Kidney (tissue), 22 donors: ENCODE measurements at places on chromosomes 3 and 15. TPM values are rescaled to one million over a fixed set of nuclear protein-coding genes. Genes with fewer than 3 reads are reported as not detected.

GRCh38 chr3:181718987-181719911 lies 7.5 kb downstream of the SOX2 start:
- H3K27me3 ChIP-seq, result peaks cover 92% of the 10 kb centered on the region
- H3K4me1 ChIP-seq, result no peaks in the 10 kb centered on the region
- H3K27ac ChIP-seq, result no peak overlapping the region
- H3K36me3 ChIP-seq, result no peaks in the 10 kb centered on the region
- H3K4me3 ChIP-seq, result no peak overlapping the region

- no peak overlapping the region for H3K4me3 ChIP-seq
- H3K36me3 ChIP-seq, result no peaks in the 10 kb centered on the region
- H3K4me1 ChIP-seq, result no peaks in the 10 kb centered on the region
- no peak for DNase-seq
- peaks cover 5% of the 10 kb centered on the region for H3K27me3 ChIP-seq
These were observed 13.5 kb upstream of the CERS3 start for GRCh38 chr15:100542290-100542689.

DNA sequence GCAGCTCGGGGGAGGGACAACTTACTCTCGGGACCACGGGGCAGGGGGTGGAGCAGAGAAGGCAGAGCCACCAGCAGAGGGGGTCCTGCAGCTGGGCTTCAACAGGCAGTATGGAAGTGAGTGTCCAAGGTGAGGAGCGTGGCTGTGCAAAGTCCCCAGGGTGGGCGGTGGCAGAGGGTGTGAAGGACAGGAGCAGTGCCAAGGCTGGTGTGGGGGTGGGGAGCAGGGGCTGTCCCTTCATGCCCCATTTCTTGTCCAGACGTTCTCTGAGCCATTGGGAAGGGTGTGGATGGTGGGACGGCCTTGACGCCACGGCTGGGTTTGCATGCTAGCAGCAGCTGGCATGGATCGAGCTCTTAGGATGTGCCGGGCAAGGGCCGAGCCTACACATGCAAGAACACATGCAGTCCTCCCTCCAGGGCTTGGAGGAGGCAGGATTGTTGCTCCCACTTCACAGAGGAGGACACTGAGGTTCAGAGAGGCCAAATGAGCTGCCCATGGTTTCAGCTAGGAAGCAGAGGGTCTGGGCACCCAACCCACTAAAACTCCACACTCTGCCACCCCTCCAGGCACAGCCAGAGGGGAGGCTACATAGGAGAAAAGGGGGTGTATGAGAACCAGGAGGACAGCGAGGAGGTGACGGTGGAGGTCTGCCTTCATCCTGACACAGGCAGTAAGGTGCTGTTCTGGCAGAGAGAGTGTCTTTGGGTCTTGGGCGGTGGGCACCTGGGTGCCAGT lies 93.6 kb downstream of the TBC1D2B start:
- no peak overlapping the region for H3K4me3 ChIP-seq
- no peaks in the 10 kb centered on the region for H3K36me3 ChIP-seq
- no peak overlapping the region for H3K27ac ChIP-seq

DNA sequence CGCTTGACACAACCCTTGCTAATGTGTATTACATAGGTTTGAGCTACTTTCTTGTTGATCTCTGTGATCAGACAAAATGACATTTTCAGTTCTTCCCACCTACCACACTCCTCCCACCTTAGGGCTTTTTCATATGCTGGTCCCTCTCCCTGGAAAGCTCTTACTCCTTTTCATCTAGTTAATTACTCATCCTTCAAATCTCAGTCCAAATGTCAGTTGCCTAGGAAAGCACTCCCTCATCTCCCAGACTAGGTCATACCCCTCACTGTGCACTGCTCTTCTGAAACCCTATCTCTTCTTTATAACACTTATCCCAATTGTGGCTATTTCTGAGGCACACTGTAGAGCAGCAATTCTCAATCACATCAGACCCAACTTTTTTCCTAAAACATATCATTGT lies 7.3 kb downstream of the ZNF106 start:
- no peak overlapping the region for H3K4me3 ChIP-seq
- H3K27me3 ChIP-seq, result no peaks in the 10 kb centered on the region
- no peak for DNase-seq
- H3K36me3 ChIP-seq, result peaks cover 2% of the 10 kb centered on the region

DNA sequence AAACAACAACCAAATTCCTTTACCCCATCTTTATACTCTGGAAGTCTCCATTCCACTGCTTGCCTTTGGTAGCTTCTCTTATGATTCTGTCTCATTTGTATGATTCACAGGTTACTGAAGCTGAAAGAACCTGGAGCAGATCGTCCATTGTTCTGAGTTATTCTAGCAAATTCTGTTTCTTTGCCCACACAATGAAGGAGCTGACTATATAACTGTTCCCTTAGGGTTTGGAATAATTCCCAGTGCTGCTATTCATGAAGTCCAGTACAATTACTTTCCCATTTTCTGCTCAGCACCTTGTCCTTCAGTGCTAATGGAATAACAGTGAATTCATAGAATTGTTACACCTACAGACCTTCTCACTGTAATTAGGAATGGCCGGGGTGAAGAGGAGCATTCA lies 167.8 kb downstream of the CHST2 start:
- no peak for DNase-seq
- no peaks in the 10 kb centered on the region for H3K4me1 ChIP-seq
- no peak overlapping the region for H3K4me3 ChIP-seq
- H3K36me3 ChIP-seq, result no peaks in the 10 kb centered on the region

GRCh38 chr3:41095702-41096101 lies 103.6 kb upstream of the CTNNB1 start:
- no peak for DNase-seq
- H3K4me3 ChIP-seq, result no peak overlapping the region
- no peaks in the 10 kb centered on the region for H3K36me3 ChIP-seq
- no peaks in the 10 kb centered on the region for H3K4me1 ChIP-seq
- H3K27me3 ChIP-seq, result no peaks in the 10 kb centered on the region
- no peak overlapping the region for H3K27ac ChIP-seq

DNA sequence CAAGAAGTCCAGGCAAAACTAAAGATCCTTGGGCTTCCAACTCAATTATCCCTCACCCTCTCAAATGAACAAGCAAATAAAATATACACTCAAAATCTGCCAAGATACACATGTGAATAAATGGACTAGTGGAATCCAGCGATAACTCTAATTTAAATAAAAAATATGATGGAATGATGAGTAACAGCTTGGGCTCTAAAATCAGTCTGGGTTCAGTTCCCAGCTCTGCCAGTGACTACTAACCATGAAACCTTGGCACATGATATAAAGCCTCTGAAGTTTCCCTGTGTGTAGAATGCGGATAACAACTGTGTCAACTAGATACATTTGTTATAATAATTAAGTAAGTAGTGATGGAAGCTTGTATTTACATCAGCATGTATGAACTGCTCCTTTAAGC lies 81.3 kb downstream of the CADPS start:
- H3K27ac ChIP-seq, result no peak overlapping the region
- H3K4me3 ChIP-seq, result no peak overlapping the region
- no peaks in the 10 kb centered on the region for H3K4me1 ChIP-seq
- no peak for DNase-seq
- no peaks in the 10 kb centered on the region for H3K36me3 ChIP-seq

DNA sequence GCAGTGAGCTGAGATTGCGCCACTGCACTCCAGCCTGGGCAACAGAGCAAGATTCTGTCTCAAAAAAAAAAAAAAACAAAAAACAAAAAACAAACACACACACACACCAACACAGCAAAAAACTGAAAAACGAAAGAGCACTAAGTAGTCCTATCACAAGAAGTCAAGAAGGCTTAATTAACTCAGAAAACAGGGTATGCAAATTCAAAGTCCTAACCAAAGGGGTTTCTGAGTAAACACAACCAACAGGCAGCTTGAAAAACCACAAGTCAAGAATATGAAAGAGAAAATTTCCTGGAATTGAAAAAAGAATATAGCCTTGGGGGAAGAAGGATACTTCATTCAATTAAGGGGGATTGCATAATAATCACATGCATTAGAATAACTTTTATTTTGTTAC lies 37.7 kb upstream of the PARP14 start:
- H3K4me1 ChIP-seq, result peaks cover 3% of the 10 kb centered on the region
- H3K36me3 ChIP-seq, result no peaks in the 10 kb centered on the region
- no peak overlapping the region for H3K4me3 ChIP-seq
- no peak for DNase-seq
- no peak overlapping the region for H3K27ac ChIP-seq

DNA sequence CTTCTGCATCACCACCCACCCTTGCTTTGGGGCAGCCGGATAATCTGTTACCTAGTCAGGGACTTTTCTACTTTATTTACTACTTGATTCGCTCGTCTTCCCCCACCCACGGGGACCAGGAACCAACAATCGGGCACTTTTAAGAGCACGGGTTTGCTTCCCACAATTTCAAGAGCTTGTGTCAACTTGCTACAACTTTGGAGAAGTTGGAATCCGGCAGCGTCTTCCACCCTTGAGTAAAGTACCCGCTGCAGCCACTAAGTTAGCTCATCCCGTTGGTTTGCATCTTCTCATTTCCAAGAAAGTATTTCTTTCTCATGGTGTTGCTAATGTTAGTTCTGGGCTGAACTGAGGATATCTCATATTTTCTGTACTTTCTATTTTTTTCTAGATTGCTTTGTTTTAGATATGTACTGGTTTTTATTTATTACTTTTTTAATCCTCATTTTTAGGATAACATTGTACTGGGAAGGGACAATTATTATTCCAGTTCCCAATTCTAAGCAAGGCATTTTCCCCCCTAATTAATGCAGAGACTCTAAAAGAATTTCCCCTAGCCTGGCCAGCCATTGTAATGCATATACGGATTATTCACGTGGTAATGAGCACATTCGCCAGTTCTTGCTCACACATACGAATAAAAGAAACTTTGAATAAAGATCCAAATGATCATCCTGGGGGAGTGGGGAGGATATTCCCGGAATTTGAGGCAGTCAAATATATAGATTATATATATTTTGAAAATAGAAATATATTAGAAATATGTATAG lies 4.0 kb downstream of the SOX2 start:
- peaks cover 83% of the 10 kb centered on the region for H3K27me3 ChIP-seq
- no peaks in the 10 kb centered on the region for H3K36me3 ChIP-seq
- no peak overlapping the region for H3K27ac ChIP-seq
- no peak overlapping the region for H3K4me3 ChIP-seq
- H3K4me1 ChIP-seq, result no peaks in the 10 kb centered on the region

DNA sequence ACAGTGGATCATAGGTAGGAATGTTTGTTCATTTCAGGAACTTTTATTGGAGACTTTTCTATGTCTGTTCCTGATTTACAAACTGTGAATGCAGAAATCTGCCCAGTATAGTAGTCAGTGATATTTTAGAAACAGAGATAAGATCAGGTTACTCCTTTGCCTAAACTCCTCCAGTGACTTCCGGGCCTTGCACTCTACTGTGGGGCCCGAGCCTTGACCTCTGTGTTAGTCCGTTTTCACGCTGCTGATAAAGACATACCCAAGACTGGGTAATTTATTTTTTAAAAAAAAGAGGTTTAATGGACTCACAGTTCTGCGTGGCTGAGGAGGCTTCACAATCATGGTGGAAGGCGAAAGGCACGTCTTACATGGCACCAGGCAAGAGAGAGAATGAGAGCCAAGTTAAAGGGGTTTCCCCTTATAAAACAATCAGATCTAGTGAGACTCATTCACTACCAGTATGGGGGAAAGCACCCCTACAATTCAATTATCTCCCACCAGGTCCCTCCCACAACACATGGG lies 127.1 kb downstream of the DNAJB8 start:
- no peaks in the 10 kb centered on the region for H3K36me3 ChIP-seq
- DNase-seq, result no peak
- H3K4me1 ChIP-seq, result peaks cover 5% of the 10 kb centered on the region

- H3K4me1 ChIP-seq, result peaks cover 5% of the 10 kb centered on the region
- no peak for DNase-seq
- H3K4me3 ChIP-seq, result no peak overlapping the region
These were observed 4.3 kb downstream of the MASP1 start for GRCh38 chr3:187287256-187287655.

- no peak for DNase-seq
- no peak overlapping the region for H3K27ac ChIP-seq
- no peaks in the 10 kb centered on the region for H3K36me3 ChIP-seq
- H3K4me3 ChIP-seq, result no peak overlapping the region
- no peaks in the 10 kb centered on the region for H3K27me3 ChIP-seq
- no peaks in the 10 kb centered on the region for H3K4me1 ChIP-seq
These were observed 117.9 kb downstream of the CORO2B start for GRCh38 chr15:68696414-68697363.

DNA sequence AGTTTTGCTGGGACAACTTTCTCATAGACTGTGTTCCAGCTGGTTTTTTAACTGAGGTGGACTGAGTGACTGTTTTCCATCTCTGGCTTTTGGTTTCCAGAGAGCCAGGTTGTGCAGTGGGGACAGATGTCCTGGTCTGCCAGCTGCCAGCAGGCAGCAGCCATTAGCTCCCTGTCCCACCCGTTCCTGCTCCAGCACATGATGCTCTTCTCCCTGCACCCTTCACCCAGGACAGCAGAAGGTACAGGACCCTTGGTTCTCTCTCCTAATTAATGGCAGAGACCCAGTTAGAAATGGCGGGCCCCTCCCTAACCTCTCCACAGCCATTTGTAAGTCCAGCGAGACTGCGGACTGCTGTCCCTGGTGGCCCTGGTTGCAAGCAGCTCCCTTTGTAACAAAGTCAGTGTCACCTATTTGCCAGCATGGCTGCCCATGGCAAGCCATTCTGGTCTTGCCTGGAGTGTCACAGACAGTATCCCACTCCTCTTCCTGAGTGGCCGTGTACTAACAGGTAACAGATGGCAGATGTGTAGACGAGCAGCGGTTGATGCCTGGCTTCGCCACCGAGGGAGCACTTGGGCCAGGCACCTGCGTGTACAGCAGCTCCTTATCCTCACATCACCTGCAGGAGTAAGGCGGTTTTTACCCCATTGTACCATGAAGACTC lies 148.3 kb downstream of the DNAJB8 start:
- H3K36me3 ChIP-seq, result no peaks in the 10 kb centered on the region
- H3K27ac ChIP-seq, result no peak overlapping the region
- no peak overlapping the region for H3K4me3 ChIP-seq
- no peaks in the 10 kb centered on the region for H3K27me3 ChIP-seq
- H3K4me1 ChIP-seq, result peaks cover 2% of the 10 kb centered on the region
- no peak for DNase-seq

DNA sequence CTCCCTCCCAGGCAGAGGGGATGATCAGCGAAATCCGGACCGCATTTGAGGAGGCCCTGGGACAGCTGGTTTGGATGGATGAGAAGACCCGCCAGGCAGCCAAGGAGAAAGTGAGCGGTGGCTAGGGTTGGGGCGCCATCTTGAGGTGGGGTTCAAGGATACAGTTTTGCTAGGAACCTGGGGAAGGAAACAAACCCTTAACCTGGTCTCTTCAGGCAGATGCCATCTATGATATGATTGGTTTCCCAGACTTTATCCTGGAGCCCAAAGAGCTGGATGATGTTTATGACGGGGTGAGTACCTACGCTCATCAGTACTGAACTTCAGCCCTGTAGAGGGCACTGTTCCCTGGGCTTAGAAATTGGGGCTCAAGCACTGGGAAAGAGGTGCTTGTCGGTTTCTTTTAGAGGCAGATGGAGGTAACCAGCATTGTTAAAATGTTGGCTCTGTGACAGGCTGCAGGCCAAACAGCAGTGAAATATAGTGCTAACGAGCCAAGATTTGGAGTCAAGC lies 9.6 kb upstream of the PSMD2 start:
- no peaks in the 10 kb centered on the region for H3K4me1 ChIP-seq
- no peaks in the 10 kb centered on the region for H3K27me3 ChIP-seq
- no peak overlapping the region for H3K27ac ChIP-seq
- DNase-seq, result peak; percentile 36
- H3K4me3 ChIP-seq, result no peak overlapping the region
- H3K36me3 ChIP-seq, result no peaks in the 10 kb centered on the region

- no peak overlapping the region for H3K4me3 ChIP-seq
- H3K36me3 ChIP-seq, result no peaks in the 10 kb centered on the region
These were observed 163.6 kb downstream of the CHSY1 start for GRCh38 chr15:101088271-101088670.

Gene UPK1B
- 12.4 TPM for total RNA-seq

Gene C3orf70
- 2.8 TPM for total RNA-seq

Gene GPR176
- 7.6 TPM for total RNA-seq

Gene ALCAM
- total RNA-seq, result 36.4 TPM

Gene SLC28A2
- total RNA-seq, result not detected

Gene EPB42
- total RNA-seq, result not detected

Gene ZMYND10
- total RNA-seq, result 14.2 TPM

Gene CCR8
- total RNA-seq, result 0.19 TPM

Gene COX17
- 46.4 TPM for total RNA-seq
